ENCODE measurements at places on chromosomes 5 and 9.

DNA sequence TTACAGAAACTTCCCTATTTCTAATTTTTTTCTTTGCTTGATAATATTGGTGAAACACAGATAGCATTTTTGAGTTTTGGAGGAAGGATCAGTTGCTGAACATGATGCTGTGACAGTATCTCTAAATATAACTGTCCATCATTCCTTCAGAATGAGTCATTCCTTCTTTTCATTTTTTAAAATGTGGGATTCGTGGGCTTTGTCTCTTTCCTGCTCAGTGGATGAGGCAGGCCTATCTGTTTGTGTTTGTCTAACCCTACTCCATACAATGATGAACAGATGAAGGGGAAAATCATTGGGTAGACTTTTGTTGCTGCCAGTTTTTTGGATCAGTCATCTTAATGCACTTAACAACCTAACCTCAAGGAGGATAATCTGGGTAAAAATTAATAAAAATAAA is 15.7 kb upstream of the OR13C8 start:
- no peak for DNase-seq

DNA sequence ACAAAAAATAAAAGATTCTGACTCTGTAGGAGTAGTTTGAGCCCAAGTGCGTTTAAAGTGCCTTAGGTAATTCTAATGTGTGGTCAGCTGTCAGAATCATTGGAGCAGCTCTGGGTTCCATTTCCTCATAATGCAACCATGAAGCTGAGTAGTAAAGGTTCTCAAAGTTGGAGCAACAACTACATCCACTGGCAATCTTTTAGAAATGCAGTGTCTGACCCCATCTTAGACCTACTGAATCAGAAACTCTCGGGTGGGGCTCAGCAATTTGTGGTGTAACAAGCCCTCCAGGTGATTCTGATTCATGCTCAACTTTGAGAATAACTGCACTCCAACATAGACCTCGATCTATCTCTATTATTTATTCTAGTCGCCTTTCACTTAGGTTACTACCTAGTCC is 7.6 kb upstream of the ALDH1A1 start:
- DNase-seq = no peak

- DNase-seq = no peak
These were observed 92.1 kb downstream of the SYK start for GRCh38 chr9:90893706-90894105.

GRCh38 chr5:65926276-65926783 is at the start of gene ERBIN:
Gene ERBIN (plus strand): TSS chr5:65926575. CDS start chr5:65992719, 66,144 bp downstream.
- peak; percentile 67 for DNase-seq

DNA sequence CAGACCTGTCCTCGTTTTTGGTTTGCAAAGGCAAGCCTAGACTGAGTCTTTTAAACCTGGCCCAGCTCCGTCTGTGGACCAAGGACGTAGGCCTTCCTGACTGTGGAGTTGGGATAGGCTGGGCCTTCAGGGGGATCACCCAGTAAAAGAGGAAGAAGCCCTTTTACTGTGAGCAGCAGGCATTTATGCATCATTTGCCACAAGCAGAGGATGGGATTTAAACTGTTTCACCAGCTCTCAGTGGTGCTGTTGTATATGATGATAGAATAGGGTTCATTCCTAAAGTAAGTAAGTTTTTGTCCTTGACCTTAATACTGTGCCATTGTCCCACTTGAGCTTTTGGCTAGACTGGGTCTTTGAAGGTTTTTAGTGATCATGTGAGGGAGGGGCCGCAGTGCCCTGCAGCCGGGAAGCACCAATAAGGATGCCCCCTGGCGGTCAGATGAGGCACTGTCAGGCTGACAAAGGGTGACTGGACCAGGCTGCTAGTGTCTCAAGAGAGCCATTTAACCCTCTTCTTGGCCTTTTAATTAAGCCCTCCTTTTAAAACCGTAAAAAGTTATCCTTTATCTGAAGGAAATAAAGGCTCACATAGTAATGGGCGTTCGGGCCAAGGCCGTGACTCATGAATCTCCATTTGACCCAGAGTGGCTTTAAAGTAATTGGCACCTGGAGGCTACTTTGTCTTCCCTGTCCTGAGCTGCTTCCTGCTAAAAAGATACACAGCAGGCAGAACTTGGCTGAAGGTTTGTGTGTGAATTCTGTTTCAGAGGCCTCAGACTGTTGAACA is 74.0 kb downstream of the UBAP1 start:
- DNase-seq = peak; percentile 69

DNA sequence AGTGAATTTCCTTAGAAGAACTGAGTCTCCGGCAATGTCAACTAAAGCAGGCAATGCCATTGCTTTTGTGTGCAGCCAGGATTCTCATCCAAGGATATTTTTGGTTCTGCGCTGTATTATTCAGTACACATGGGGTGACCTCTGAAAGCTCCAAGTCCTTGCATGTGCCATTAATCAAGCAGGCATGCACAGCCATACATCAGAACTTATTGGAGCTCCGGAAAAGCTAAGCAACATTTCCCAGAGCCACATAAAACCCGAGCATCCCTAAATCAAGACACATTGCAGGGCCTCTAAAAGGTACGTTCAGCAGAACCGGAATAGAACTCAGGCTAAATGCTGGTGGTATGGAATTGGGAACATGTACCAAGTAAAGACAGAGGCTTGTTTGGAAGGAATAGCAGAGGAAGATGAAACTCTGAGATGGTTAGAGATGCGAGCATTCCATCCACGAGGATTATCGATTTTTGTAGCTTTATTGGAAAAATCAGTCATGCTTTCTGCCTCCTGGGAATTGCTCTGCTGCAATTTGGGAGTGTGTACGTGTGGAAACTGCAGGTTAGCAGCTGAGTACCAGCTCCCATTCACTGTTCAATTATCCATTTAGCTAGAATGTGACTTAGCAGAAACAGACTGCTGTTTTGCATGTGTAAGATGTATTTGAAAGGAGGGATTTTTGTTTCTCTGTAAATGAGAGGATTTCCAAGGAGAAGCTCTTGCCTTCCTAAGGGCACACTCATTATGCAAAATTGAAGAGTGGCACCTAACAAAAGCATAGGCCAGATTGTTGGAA is 143.7 kb upstream of the WWC1 start:
- no peak for DNase-seq

DNA sequence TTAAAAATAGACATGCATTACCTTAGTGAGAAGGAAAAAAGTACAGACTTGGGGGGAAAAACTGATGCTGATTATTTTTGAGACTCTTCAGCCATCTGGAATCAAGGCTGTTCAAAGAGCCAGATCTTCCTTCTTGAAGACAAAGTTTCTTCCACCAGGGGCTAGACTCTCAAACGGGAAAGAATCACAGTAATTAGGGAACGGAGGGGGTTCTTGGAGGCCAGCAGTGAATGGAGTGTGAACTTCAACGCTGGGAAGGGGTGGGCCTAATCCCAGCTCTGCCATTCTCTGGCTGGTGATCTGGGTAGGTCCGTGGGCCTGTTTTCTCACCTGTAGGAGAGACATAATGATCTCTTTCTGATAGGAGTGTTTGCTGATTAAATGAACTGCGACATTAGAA is 21.1 kb upstream of the LHX2 start:
- DNase-seq = no peak

- DNase-seq = no peak
These were observed 205.7 kb upstream of the SGCD start for GRCh38 chr5:156121234-156121633.

DNA sequence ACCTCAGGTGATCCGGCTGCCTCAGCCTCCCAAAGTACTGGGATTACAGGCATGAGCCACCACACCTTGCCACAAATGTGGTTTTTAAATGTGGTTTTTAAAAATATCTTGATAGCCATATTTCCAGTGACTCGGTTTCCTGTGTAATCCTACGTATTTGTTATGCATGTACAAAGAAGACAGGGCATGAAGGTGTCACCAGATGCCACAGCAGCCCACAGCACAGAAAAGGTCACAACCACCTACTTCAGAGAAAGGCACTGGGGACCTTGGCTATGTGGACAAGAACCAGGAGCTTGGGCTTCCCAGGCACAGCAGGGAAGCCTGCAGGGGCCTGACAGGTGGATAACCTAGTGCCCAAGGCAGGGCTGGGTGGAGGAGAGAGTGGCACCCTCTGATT is 38.0 kb downstream of the C9orf50 start:
- DNase-seq = no peak

GRCh38 chr5:153619771-153620170 is 129.3 kb downstream of the GRIA1 start:
- DNase-seq = no peak

DNA sequence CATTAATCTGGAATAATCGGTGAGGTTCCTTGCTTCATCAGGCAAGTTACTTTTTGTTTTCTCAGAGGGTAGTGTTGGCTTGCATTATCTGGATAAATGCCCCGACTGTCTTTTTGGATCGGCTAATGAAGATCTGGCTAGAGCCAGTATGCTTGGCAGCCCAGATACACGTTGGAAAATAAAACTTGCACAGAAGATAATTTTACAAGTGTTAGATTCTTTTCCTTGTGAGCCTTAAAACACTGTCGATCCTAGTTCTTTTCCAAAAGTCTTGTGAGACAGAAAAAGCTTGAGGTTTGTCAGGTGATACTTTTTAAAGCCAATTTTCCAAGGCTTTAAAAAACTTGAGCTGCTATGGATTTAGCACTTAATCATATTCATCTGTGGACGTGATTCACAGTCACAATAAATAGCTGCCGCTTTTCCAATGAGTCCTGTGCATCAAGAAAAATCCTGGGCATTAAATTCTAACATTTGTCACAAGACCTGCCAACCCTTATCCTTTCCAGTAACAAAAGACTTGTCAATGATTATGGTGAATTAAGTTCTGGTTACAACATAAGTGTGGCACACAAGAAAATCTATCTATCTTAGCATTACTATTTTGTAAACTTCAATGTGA is 68.5 kb downstream of the PRLR start:
- no peak for DNase-seq

- DNase-seq = no peak
These were observed 24.4 kb upstream of the GAS1 start for GRCh38 chr9:86971742-86972141.
